GM23248 (cell line): ENCODE measurements at places on chromosomes 7 and 10. TPM values are rescaled to one million over a fixed set of nuclear protein-coding genes. Genes with fewer than 3 reads are reported as not detected.

GRCh38 chr7:9836671-9837070 is 1137.0 kb upstream of the PHF14 start:
- DNase-seq, result no peak

- peak; percentile 66 for DNase-seq
Observed at GRCh38 chr7:42380401-42380800, 143.4 kb upstream of the GLI3 start.

GRCh38 chr10:95531994-95532399 is 29.2 kb downstream of the SORBS1 start:
- no peak for DNase-seq

GRCh38 chr10:44908936-44909630 is 2.1 kb upstream of the TMEM72 start:
- DNase-seq, result no peak

The ZC3HAV1 gene
- total RNA-seq, result 30.5 and 36.4 TPM in 2 replicates

GRCh38 chr10:31792745-31793144 is 135.9 kb downstream of the ARHGAP12 start:
- DNase-seq, result no peak

The CALML3 gene
- total RNA-seq, result not detected in 2 replicates

The ARHGEF35 gene
- 3.4 and 4.3 TPM in 2 replicates for total RNA-seq

GRCh38 chr7:129559564-129559963 is 52.0 kb upstream of the NRF1 start:
- DNase-seq, result no peak

GRCh38 chr10:88467835-88468485 is 115.2 kb downstream of the RNLS start:
- DNase-seq, result peak; percentile 13

The SPDYE8 gene
- total RNA-seq, result not detected in 2 replicates

DNA sequence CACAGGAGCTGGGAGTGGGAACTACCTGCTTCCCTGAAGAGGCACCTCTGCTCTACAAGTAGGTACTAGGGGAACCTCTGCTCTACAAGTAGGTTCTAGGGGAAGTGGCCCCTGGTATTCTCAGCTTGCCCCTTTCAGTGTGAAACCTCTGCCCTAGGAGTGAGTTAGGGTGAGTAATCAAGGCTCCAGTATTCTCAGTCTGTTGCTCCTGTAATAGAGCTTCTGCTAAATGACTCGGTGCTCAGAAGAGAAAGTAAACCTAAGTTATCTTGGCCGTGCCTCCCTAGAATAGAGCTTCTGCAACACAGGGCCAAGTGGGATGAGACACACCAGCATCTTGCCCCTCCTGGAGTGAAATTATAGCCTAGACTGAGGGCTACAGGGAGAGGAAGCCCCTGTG is 13.4 kb upstream of the RASSF4 start:
- DNase-seq, result peak; percentile 57

The PLXNA4 gene
- 0.32 and 0.89 TPM in 2 replicates for total RNA-seq

The ZKSCAN5 gene
- 10.7 and 12.0 TPM in 2 replicates for total RNA-seq

DNA sequence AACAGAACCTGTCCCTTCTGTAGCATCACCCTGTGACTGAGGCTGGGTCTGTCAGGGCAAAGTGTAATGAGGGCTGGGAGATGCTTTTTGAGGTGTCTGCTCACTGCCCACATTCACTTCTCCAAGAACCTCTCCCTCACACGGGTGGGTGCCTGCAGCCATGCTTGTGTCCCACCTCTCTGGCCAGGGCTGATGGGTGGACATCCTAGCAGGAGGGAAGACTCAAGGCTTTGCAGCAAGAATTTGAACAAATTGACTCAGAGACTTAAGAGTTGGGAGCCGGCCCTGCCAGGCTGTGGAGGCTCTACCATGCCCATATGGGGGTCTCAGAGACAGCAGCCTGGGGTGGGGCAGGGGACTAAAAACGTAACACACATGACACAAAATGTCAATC is 33.4 kb downstream of the GOLGA7B start:
- no peak for DNase-seq

DNA sequence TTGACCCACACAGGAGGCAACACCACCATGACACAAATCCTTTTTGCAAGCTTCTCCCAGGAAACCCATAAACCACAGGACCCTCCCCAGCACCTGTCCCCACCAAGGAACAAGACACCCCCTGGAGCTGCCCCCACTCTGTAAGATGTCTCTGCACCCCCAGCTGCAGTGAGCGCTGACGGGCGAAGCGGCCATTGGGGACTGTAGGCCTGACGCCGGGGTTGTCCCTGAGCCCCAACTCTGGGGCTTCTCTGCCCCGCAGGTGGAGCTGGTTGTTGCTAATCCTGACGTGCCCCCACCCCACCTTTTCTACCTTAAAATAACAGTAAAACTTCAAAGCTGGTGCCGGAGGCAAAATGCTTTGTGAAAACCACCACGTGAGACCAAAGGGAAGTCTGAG is 94.7 kb upstream of the PPP2R2D start:
- no peak for DNase-seq

DNA sequence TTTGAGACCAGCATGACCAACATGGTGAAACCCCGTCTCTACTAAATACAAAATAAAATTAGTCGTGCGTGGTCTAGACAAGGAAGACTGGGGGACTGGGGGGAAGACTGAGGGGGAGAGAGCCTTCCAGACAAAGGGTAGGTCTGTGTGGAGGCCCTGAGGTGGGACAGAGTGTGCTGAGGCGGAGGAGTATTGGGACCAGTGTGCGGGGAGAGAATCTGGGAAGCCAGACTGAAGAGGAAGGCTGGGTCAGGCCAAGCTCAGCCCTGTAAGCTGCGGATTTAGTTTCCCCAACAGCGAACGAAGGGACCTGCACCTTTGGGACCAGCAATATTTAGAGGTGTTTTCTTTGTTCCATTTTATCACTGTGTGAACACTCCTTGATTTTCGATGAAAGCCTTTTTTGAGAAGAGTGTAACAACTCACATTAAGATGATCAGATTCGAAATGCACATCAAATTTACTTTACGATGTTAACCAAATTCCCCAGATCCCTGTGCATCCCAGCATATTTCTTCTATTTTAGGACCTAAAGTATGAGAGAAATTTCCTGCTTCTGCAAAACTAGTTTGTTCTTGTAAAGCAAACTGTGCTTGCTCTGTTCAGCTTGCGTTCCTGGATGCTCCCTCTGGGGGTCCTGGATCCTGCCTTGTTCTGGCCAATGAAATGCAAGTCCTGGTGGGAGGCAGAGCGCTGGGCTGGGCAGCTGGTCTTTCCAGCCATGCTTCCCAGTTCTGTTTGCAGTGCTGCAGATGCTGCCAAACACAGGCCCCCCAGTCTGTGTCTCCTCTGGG is 39.4 kb downstream of the PLAU start:
- DNase-seq, result no peak

The COL1A2 gene
- total RNA-seq, result 10,930 and 11,288 TPM in 2 replicates

The MACC1 gene
- 0.11 and 0.13 TPM in 2 replicates for total RNA-seq

The SKIDA1 gene
- total RNA-seq, result not detected in 2 replicates

DNA sequence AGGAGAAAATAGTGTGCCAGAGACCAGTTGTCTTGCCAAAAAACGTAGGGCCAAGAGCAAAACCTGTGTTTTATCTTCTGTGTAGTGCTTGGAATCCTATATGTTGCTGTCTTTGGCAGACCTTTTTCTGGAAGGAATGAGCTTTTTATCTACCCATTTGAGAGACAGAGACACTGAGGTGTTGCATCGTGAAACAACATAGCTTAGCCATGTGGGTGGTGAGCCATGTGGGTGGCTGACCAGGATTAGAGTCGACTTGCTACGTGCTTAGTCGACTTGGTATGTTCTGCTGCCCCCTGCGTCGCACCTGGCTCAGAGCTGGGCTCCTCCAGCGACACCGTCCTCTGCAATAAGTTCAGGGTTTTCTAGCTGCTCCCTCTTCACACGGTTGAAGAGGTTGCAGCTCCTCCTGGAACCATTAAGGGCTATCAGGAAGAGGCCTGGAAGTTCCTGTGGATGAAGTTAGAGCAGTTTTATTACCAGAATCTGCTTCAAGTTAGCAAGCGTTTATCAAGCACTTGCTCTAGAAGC is 175.8 kb downstream of the SH2D4B start:
- DNase-seq, result no peak

The LBX1 gene
- total RNA-seq, result not detected in 2 replicates

The PNLIP gene
- not detected in 2 replicates for total RNA-seq

- peak; percentile 18 for DNase-seq
Observed at GRCh38 chr10:93277360-93277759, 203.7 kb downstream of the CYP26A1 start.

The SPOCK2 gene
- total RNA-seq, result not detected in 2 replicates

GRCh38 chr10:71756311-71757191 is 16.8 kb downstream of the VSIR start:
- DNase-seq, result no peak

The AGAP9 gene
- 3.0 and 3.7 TPM in 2 replicates for total RNA-seq

- DNase-seq, result no peak
Observed at GRCh38 chr7:34062826-34063225, 157.5 kb downstream of the BMPER start.

The CHRM2 gene
- 3.7 and 5.2 TPM in 2 replicates for total RNA-seq

DNA sequence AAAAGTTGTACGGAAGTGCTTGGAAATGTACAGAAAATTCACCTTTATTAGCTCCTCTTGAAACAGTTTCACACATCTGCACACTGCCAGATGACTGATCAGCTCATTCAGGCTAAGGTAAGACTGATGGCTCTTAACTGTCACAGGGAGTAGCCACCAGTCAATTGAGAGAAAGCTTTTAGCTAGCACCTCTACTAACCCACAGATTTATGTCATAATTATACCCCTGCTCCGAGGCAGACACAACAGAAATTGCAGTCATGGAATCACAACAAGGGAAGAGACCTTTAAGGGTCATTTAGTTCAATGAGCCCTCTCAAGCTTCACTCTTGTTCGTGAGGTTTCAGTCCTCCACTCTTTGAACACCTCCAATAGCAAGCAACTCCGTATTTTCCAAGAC is 235.4 kb downstream of the TRIL start:
- DNase-seq, result no peak

The CACNB2 gene
- 0.32 and 3.7 TPM in 2 replicates for total RNA-seq

The BZW2 gene
- 54.1 and 61.0 TPM in 2 replicates for total RNA-seq

DNA sequence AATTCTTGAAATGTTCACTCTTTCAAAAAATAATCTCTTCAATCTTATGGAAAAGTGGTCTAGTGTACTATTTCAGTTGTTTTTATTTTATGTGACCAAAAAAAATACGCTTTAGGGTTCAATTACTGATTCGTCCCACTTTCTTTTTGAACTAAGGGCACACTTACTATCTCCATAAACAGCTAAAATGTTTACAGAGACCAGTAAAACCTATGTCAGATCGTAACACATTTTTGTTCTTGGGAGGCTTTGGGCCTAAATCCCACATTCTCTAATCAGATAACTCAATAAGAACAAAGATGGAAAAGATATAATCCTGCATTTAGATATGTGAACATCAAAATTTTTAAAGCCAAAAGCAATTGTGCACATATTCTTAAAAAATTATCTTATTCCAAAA is 29.8 kb upstream of the EPC1 start:
- DNase-seq, result peak; percentile 23

GRCh38 chr10:133405844-133406527 is 12.0 kb downstream of the MTG1 start:
- peak; percentile 46 for DNase-seq

DNA sequence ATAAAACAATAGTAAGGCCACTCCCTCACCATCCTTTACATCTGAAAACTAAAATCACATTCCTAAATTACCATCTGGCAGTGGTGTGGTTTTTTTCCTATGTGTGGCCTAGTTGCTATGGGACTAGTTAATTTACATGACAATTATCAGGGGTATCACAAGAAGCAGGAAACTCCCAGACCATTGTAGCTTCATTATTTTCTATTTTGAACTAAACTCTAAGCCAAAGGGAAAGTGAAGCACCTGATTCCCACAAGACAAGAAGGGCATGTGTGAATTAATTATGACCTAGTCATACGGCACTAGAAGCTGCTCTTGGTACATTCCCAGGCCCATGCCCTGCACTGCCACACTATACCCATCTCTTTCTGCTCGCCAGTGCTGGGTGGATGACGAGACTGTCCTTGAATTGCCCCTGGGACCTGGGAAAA is 103.4 kb downstream of the ATXN7L1 start:
- DNase-seq, result no peak

- no peak for DNase-seq
Observed at GRCh38 chr7:84049071-84049836, 145.3 kb downstream of the SEMA3A start.

- no peak for DNase-seq
Observed at GRCh38 chr7:77783545-77783944, 14.7 kb downstream of the TMEM60 start.

DNA sequence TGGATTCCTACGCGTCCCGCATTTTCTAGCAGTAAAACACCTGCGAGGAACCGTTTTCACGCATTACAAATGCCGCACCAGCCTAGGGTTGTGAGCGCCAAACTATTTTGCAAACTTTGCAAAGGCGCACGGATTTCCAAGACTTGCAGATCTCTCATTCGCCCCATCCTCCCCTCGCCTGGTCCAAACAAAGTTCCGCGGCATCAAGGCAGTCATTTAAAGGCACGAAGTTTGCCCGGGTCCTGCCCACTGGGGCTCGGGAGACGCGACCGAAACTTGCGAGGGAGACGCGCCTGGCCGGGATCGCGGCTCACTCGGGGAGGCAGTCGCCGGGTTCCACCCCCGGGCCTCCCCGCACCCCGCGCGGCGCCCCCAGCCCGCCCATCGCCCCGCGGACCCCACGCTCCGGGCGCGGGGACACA is 613 bp downstream of the USP6NL start:
- DNase-seq, result peak; percentile 73

The HOXA6 gene
- total RNA-seq, result 0.51 and 3.2 TPM in 2 replicates

The SEPHS1 gene
- total RNA-seq, result 34.0 and 35.0 TPM in 2 replicates

GRCh38 chr10:74753442-74754211 is 72.8 kb upstream of the KAT6B start:
- DNase-seq, result peak; percentile 75

- DNase-seq, result no peak
Observed at GRCh38 chr7:55006499-55006898, 12.3 kb upstream of the EGFR start.

DNA sequence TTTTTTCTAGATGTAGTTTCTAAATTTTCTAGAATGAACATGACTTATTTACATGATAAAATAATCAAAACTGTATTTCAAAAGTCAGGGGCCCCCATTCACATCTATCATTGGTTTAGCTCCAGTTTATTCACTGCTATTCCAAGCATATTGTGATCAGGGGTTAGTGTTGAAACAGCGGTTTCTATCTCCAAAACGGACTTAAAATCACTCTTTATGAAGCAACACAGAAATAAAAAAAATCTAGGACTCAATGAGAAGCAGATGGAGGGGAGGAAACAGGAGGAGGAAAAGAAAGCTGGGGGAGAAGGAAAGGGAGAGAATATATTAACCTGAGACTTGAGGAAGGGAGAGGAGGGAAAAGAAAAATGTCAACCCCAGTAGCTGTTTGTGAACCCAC is 14.8 kb upstream of the CH25H start:
- DNase-seq, result no peak

The RINT1 gene
- 12.6 and 16.2 TPM in 2 replicates for total RNA-seq

- no peak for DNase-seq
Observed at GRCh38 chr7:48515171-48515570, 343.9 kb downstream of the ABCA13 start.

- DNase-seq, result no peak
Observed at GRCh38 chr10:24385776-24386175, 176.8 kb downstream of the KIAA1217 start.

GRCh38 chr10:94205396-94205831 is 157.3 kb downstream of the NOC3L start:
- DNase-seq, result peak; percentile 13
